Motor neuron (in vitro differentiated cells): ENCODE measurements at places on chromosomes 7 and 10. TPM values are rescaled to one million over a fixed set of nuclear protein-coding genes. Genes with fewer than 3 reads are reported as not detected.
A peak's percentile ranks its signal among the peaks of the same experiment; 100 is the strongest.

DNA sequence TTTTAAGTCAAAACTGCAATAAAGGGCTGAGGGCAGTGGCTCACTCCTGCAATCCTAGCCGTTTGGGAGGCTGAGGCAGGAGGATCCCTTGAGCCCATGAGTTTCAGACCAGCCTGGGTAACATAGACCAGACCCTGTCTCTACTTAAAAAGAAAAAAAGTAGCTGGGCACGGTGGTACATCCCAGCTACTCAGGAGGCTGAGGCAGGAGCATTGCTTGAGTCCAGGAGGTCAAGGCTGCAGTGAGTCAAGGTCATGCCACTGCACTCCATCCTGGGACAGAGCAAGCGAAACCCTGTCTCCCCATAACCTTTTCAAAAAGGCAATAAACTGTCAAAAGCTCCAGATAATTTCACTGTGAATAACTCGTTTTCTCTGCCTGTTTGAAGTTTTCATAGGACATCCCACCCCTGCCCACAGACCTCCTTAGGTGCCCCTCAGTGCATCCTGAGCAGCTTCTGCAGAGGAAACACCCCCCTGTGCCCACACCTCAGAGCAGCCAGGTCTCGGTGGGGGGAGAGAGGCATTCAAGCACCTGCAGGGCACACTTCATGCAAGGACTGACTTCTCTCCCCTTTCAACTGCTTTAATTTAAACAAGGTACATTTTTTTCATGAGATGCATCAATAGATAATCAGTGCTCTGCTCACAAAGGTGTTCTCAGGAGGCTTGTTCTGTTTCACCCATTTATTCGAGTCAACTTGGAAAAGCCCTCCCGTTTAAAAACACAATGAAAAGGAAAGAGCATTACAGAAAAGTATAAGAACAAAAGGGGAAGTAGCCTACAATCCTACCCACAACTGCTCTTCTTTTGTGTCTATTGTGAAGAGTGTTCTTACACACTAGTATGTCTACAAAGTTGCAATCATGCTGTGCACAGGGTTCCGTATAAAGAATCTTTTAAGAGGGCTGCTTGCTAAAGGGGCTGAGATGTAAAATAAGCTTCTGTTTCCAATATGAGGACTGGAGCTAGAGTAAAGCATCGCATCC, 104.9 kb downstream of the KMT2E start:
- ATAC-seq, result no peak

GRCh38 chr7:94382746-94383145, 11.9 kb upstream of the COL1A2 start:
- ATAC-seq, result no peak

GRCh38 chr7:73354821-73355220, 26.9 kb downstream of the FKBP6 start:
- no peak for ATAC-seq

CDHR1 gene
- total RNA-seq, result 3.6 and 4.6 TPM in 2 replicates

ECHDC3 gene
- 1.8 TPM in 2 replicates for total RNA-seq

- ATAC-seq, result peak; percentile 37
Measured at GRCh38 chr7:83366629-83367028, 203.9 kb upstream of the PCLO start.

MSMB gene
- not detected in 2 replicates for total RNA-seq

ANXA8 gene
- 0.27 TPM in 1 of 2 replicates, not detected in the other for total RNA-seq

DNA sequence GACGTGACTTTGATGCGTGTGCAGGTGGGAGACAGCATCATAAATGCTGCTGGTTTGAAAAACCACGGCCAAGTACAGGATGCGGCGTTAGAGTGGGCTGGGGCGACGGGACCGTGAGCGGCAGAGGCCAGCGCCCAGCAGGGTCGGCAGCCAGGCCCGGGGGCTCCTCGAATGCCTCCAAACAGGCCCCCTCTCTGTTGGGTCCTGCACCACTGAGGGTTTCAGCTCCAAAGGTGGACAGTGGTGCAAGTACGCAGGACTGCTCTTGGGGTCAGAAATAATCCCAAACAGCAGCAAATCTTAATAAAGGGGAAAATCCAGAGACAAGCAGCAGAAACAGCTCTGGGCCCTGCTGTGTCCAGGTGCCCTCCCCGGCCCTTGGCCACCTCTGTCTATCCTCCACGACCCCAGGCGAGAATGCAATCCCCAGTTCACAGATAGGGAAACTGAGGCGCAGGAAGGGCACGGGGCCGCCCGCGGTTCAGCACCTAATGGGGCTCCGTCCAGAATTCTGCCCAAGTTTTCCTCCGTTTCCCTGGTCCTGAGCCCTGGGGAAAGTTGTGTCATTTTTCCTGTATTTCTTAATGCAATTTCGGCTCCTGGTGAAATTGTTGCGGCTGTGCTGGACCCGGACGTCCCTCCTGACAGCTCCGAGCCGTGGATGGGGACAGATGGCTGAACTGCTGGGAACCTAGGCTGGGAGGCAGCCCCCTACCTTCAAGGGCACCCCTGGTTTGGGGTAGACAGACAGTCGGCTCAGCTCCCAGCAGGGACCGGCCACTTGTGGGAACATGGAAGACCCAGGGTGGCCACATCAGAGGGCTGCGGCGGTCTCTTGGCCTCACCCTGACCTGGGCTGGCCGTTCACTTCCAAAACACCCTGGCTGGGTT, 97.4 kb downstream of the FOXL3 start:
- ATAC-seq, result no peak

TRIM74 gene
- 0.88 and 1.1 TPM in 2 replicates for total RNA-seq

DNA sequence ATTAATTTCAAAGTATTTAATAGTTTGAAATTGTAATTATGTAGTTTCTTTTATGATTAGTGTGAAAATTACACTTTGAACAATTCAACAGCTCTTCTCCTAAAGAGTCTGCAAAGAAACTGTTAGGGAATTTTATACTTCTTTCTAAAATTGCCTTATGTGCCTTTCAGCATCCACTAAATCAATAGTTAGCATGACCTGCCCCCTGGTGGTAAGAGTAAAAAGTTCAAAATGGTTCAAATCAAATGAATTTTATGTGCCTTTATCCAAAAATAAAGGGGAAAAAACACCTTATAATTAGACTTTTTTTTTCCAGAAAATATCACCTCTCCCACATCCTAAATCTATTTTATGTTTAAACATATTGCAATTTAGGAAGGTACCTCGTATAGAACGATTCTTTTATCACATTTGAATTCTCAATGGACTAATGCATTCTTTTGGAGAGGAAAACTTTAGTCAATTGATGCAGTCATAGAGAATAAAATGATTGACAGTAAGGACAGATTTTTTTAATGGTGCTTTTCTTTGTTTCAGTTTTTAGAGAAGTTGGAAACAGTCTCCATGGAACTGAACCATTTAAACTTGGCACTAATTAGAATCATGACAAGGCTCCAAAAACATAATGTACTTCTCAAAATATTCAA, 163.7 kb downstream of the SEMA3D start:
- ATAC-seq, result no peak

DNA sequence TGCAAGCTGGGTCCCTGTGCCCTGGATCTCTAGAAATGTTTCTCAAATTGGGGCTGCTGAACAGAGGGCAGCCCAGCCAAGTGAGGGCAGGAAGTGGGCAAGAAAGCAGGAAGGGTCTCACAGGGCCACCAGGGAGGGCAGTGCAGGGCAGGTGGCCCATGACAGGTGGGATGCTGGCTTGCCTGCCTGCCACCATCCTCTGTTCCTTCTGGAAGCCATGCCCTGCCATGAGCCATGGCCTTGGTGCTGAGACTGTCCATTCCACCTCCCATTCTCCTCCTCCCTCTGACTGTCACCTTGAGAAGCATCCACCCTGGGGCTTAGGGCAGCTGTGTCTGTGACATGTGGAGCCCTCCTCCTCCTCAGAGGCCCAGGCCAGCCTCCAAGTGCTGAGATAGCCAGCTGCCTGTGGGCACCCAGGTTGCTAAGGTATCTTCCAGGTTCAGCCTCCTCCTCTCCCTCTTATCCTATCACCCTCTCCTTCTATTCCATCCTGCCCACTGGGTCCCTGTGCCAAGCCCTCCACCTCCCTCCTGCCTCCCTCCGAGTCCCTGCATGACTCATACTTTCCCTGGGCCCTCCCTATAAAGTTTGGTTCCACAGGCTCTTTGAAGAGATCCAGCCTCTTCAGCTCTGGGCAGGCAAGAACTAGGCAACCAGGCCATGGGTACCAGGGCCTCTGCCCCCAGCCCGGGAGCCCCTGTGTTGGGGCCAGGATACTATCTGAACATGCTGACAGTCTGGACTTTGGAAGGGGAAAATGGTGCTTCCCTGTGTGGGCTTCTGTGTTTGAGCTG, 1.3 kb downstream of the VSIR start:
- no peak for ATAC-seq

DNA sequence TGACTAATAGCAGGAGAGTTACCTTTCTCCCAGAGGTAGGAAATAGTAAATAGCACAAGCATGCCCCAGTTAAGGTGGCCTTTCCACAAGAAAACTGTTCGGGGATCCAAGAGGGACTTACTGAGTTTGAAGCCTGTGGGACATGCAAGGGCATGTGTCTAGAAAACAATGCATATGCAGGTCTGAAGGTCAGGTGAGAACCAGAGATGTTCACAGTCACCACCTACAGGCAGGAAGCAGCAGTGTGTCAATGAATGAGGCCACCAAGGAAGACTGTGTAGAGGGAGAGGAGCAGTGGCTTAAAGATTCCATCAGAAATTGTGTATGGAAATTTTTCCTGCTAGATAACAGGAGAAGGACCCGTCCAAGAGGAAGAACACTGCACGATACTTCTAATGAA, 66.0 kb downstream of the CALD1 start:
- ATAC-seq, result no peak
